ENCODE measurements at places on chromosomes 16 and 17. TPM values are rescaled to one million over a fixed set of nuclear protein-coding genes. Genes with fewer than 3 reads are reported as not detected.

Gene ZG16
- total RNA-seq, result not detected

Gene PYY
- 0.47 TPM for total RNA-seq

DNA sequence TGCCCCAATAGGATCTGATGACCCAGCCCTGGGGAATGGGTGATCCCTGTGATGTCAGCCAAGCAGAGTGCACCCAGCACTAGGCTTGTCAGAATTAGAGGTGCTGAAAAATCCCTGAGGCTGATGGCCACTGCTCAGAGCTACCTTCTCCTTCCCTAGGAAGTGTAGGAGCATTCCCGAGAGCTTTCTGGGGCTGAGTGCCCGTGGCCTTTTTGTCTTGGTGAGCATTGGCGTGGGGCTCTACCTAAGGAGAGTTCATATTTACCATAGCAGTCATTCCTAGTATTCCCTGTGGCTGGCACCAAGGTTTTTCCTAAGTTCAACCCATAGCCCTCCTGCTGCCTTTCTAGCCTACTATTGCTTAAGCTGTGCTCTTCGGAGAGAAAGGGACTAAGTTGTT is 22.6 kb upstream of the ARHGAP23 start:
- no peak for ATAC-seq

DNA sequence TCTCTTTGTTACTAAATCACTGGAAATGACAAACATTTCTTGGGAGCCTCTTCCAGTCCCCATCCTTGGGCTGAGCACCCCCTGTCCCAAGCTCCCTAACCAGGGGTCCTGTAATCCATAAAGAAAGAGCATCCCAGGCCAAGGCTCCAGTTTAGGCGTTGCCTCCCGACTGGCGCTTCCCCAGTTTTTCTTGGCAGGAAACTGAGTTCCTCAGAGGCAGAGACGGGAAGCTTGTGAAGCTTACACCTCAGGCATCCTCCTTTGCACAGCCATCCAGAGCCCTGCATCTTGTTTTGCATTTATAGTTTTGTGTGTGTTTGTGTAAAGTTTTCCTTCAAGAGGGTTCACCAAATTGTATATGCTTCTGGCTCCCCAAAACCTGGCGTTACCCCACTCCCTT is 7.1 kb downstream of the COPZ2 start:
- no peak for ATAC-seq

Gene CTRB2
- total RNA-seq, result 0.18 TPM

Gene KRTAP9-1
- not detected for total RNA-seq

DNA sequence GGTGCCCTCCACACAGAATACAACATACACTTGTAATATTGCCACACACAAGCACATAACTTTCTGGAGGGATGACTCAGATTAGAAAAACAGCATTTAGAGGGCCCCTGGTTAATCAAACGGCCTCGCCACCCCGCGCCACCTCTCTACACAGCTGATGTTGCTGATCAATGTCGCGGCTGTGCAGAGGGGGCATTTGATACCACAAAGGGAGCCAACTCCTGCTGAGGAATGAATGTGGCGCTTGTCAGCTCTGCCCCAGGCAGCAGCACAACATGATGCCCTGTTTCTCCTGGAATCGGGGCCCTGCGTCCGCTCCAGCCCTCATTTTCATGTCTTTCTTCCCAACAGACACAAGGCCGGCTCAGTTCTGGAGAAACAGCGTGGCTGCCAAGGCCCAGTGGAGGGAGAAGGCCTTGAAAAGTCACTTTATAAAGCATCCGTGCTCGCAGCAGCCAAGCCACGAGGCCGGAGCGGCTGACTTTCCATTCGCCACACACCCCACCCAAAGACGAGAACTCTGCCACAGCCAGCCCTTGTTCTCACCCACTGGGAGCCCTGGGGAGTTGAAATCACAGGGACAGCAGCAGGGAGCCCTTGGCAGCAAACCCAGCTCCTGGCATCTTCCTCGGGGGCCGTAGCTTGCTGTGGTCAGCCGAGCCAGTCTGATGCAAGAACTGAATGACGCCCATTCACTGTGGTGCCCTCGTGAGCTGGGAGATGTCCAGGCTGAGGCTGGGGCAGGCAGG is 65.6 kb downstream of the XYLT1 start:
- peak; percentile 45 for ATAC-seq

DNA sequence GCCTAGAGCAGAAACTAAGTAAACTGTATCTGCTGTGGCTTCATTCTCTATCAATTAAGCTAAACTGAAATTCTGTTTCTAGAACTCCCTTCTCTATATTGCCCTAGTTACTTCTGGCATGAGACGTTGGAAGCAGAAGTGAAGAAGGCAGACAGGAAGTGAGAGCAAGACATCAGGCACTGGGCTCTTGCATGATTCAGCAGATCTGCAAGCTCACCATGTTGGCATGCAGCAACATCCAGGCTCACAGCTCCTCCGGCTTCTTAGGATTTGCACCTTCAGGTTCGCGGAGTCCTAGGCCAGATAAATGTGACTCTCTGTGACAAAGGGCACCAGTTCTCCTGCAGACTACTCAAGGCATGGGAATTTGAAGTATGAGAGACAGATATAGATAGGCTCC is 148.3 kb downstream of the CDH8 start:
- no peak for ATAC-seq

- ATAC-seq, result no peak
Measured at GRCh38 chr16:75074920-75075687, 41.5 kb downstream of the LDHD start.

Gene RRN3
- 52.2 TPM for total RNA-seq

DNA sequence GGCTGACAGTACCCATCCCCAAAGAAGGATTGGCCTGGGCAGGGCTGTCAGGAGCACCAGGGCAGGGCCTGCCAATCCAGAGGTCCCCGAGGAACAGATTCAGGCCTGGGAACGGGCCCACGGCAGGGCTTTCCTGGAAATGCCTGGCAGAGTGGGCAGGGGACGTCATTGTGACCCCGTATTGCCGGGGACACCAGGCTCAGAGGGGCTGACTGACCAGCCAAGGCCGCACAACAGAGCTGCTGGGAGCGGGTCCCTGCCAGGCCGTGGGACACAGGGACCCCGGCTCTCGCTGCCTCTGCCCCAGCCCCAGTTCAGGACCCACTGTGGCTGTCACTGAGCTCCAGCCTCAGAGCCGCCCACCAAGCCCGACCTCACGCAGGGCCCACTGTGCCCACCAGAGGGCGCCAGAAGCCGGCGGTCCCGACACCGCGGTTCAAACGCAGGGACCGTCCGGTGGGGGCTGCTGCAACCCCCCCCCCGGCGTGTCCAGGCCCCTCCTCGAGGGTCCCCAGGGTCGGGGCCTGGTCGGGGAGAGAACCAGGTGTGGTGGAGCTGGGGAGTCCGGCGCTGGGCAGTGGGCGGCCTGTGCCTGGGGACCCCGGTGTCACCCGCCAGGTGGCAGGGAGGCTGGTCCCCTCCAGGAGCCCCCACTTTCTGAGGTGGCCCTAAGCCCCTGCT is 15.2 kb upstream of the SSTR5 start:
- peak; percentile 14 for ATAC-seq

DNA sequence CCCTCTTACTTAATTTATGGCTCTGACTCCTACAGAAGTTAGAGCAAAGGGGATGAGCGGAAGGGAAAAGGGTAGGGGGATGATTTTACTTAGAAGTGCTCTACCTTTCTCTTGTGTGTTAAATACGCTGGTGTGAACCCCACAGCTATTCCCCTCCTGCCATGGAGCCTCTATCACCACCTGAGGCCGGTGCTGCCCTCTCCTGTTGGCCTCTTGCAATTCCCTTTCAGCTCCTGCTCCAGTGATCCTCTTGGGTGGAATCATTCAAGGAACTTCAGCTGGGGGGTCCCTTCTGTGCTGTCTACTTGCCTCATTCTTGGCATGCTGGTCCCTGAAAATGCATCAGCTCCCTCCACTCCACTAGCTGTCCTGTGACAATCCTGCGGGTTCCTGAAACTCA is 41.8 kb upstream of the CDH8 start:
- peak; percentile 29 for ATAC-seq

- no peak for ATAC-seq
Measured at GRCh38 chr16:52578007-52578828, 31.3 kb upstream of the TOX3 start.

- ATAC-seq, result no peak
Measured at GRCh38 chr17:43615330-43616028, 46.2 kb downstream of the MEOX1 start.

DNA sequence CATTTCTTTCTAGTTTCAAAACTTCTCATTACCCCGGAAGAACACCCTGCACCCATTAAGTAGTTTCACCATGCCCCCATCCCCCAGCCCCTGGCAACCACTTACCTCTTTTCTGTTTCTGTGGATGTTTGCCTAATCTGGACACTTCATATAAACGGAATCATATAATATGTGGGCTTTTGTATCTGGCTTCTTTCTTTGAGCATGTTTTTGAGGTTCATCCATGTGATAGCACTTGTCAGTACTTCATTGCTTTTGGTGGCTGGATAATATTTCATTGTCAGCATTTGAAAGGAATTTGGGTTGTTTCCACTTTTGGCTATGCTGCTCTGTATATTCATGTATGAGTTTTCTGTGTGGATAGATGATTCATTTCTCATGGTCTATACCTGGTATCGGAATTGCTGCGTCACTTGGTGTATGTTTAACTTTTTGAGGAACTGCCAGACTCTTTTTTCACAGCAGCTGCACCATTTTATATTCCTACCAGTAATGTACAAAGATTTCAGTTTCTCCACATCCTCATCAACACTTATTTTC is 30.0 kb upstream of the SLC5A10 start:
- ATAC-seq, result no peak

Gene RGS11
- total RNA-seq, result 0.05 TPM

Gene SLC5A10
- total RNA-seq, result 0.27 TPM

- no peak for ATAC-seq
Measured at GRCh38 chr17:13084420-13084819, 66.6 kb upstream of the ELAC2 start.

Gene ALOX15B
- 0.69 TPM for total RNA-seq

DNA sequence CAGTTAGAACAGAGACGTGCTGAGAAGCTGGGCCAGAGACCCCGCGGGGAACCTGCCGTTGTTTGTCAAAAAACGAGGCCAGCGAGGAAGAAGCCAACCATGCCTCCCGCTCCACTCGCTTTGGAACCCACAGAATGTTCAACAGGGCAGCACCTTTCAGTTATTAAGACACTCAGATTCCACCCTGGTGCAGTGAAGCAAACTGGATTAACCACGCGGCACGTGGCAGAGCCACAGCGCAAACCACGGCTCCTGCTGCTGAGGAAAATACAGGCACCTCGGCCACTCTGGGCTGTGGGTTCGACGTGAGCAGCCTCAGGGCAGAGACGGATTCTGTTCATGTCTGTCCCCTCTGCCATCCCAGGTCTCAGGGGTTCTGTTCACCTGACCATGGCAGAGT is 24.4 kb downstream of the ALOX15 start:
- ATAC-seq, result no peak

DNA sequence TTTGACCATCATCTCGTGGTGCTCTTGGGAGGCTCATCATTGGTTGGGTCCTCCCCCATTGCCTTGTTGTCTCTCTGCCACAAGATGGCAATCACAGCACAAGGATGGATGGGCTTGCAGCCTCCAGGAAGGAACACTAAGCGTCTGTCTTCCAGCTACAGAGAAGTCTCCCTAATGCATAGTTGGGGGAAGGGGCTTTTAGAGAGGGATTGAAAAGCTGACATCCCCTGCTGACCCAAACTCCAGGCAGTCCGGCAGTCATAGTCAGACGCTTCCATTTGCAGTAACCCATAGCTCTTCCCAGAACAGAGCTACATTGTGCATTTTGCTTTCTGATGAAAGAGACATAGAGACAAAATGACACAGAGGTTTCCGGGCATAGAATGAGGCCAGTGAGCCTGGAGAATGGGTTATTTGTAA is 111.4 kb downstream of the UTP18 start:
- peak; percentile 94 for ATAC-seq

- no peak for ATAC-seq
Measured at GRCh38 chr17:38456031-38456815, 28.0 kb downstream of the ARHGAP23 start.

DNA sequence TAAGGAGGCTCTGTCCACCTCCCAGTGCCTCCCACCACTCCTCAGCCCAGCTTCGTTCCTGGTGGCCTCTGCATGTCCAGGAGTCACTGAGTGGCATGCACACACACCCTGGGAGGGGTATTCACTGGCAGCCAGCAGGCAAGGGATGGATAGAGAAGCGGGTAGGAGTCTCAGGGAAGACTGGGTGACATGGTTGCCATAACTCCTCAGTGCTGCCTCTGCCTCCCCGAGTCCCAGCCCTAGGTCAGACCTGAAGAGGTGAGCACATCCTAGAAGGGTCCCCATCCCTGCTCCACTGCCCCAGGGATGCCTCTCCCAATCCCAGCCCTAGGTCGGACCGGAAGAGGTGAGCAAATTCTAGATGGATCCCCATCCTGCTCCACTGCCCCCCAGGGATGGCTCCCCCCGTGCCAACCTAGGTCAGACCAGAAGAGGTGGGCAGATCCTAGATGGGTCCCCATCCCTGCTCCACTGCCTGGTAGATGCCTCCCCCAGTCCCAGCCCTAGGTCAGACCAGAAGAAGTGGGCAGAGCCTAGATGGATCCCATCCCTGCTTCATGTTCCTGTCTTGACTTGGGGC is 197.0 kb downstream of the IRF8 start:
- no peak for ATAC-seq

DNA sequence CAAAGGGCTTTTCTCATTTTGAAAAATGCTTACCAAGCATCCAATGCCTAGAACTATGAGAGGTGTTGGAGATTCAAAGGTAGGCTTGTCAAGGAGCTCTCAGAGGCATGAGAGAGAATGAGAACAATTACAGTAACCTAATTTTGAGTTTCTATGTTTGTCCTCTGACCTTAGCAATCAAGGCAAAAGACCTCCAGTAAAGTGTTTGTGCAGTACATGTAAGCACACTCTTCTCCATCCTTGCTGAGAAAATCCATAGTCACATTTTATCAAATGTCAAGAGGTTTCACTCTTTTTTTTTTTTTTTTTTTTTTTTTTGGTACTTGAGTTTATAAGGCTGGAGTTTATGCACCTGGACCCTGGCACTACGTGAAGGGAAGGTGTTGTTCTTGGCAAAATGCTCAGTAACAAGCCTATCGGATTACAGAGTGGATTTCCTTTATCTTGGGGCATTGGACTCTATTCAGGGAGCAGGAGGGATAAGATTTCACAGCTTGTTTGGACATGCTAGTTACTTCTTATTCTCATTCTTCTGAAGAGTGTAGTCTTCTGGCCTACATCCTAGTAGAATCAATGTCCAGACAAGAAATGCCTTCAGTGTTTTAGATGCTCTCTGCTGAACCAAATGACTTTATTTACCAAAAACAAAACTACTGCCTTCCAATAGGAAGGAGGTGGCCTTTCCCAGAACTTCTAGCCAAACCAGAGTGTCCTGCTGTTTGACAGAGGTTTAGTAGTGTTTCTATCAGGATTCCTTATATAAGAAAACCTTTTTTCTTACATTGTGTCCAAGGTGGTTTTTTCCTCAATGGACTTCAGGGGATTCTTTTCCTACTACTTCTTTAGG is 21.9 kb downstream of the KCNJ2 start:
- ATAC-seq, result no peak

All from motor neuron (in vitro differentiated cells).